ENCODE measurements at places on chromosomes 13 and 19. TPM values are rescaled to one million over a fixed set of nuclear protein-coding genes. Genes with fewer than 3 reads are reported as not detected.

DNA sequence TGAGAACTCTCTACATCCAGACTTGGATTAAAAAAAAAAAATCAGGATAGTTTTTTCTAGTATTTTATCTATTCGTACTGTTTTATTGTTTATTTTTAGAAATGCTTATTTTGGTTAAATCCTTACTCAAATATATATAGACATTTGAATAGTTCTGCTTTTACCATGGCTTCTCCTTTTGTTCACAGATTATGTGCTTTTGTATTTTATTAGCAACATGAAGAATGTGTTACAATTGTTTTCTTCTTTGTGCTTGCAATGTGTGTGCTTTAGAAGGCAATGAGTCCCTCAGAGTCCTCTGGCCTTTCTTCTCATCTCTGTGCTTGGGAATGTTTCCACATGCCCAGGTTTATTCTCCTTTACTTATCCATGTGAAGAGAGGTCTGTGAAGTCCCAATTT lies 324.0 kb downstream of the KCNRG start:
- no peaks in the 10 kb centered on the region for H3K4me1 ChIP-seq
- no peaks in the 10 kb centered on the region for H3K36me3 ChIP-seq
- no peaks in the 10 kb centered on the region for H3K27me3 ChIP-seq
- no peak for DNase-seq

DNA sequence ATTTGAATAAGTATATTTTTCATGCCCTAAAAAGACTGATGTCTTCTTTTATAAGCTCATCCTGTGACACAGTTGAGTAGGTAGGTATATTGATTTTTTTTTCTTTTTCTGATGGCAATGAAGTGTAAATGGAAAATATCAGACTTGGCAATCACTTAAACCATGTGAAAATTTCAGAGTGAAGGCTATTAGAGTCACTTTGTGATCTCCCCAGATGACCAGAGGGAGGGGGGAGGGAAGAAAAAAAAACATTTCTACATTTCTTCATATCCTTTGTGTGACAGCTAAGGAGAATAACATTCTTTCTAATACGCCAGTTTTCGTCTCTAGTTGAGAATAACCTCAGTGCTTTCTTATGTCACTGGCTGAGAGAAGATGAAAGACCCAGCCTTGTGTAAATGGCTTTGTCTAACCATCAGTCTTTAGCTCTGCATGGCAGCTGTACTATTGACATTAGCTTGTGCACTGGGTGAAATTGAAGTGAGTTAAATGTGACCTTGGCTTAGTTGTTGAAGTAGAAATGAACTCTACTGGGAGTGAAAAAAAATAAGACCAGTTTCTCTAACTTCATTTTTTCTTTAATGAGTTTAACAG lies 332.1 kb upstream of the DACH1 start:
- H3K4me1 ChIP-seq, result no peaks in the 10 kb centered on the region
- H3K27me3 ChIP-seq, result no peaks in the 10 kb centered on the region
- no peak overlapping the region for H3K4me3 ChIP-seq
- DNase-seq, result no peak

DNA sequence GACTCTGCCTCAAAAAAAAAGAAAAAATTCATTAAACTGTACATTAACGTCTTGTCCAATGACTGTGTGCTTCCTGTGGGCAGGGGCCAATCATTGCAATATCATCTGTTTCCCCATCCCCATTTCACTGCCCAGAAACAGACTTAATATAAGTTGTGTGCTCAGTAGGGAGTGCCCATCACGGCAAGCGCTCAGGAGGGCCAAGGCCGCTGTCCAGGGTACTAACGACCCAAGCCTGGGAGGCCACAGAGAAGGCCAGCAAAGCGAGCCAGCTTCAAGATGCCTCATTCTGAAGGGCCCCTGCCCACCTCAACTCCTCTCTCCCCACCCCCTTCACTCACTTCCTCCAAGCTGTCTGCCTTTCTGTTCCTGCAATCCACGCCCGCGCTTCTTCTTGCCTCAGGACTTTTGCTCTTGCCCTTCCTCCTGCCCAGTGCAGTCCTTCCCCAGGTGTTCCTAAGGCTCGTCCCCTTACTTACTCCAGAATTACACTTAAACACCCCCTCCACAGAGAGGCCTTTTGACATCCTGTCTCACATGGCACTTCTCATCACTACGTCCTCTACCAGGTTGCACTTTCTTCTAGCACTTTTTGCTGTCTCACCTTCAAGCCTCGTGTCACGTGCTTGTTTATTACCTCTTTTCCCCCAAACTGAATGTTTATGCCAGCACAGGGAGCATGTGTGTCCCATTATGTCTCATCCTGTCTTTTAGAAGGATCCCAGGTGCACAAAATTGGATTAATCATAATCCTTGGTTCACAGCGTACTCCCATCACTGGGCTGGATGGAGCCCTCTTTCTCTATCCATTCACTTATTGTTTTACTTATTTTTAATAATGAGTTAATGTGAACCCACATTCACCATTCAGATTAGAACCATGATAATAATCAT lies 11.3 kb upstream of the POU2F2 start:
- H3K4me1 ChIP-seq, result no peaks in the 10 kb centered on the region
- H3K36me3 ChIP-seq, result no peaks in the 10 kb centered on the region
- no peak overlapping the region for H3K4me3 ChIP-seq
- H3K27me3 ChIP-seq, result no peaks in the 10 kb centered on the region
- no peak for DNase-seq

DNA sequence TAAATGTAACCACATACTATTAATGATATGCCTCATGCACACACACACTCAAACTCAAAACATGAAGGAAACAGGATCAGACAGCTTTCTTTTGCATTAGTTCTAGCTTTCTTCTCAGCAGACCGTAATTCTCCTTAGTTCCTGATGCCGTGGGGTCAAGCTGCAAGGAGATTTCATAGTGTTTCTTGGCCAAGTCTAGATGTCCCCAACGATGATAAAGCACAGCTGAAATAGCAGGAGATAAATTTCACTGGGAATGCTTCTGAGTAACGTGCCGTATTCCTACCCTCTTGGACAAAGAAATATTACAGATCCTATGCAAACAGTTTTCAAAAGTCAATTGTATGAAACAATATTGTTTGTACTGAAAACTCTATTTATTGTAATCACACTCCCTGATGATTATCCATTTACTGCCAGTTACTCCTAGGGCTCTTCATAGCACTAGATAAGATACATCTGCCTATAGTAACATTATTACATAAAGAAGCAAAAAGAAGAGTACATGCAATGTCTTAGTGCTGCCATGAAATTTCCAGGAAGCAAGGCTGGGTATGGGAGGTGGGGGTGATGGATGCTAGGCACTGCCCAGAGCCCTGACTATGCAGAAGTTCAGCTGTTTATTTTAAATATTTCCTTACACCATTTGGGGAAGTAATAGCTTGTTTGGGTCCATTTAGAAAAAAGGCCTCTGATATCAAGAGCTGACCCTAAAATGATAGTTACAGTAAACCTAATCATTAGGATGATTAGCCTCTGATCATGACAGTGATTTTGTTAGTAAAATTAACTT lies 16.5 kb upstream of the GGACT start:
- H3K4me3 ChIP-seq, result no peak overlapping the region
- no peaks in the 10 kb centered on the region for H3K27me3 ChIP-seq
- no peak overlapping the region for H3K27ac ChIP-seq
- H3K36me3 ChIP-seq, result no peaks in the 10 kb centered on the region
- H3K4me1 ChIP-seq, result no peaks in the 10 kb centered on the region
- no peak for DNase-seq

GRCh38 chr13:32008518-32009175 lies 22.9 kb upstream of the FRY start:
- H3K36me3 ChIP-seq, result no peaks in the 10 kb centered on the region
- H3K4me3 ChIP-seq, result no peak overlapping the region
- DNase-seq, result no peak
- H3K27me3 ChIP-seq, result no peaks in the 10 kb centered on the region
- no peak overlapping the region for H3K27ac ChIP-seq
- peaks cover 12% of the 10 kb centered on the region for H3K4me1 ChIP-seq

GRCh38 chr13:59734393-59734792 lies 429.3 kb downstream of the DIAPH3 start:
- H3K27me3 ChIP-seq, result no peaks in the 10 kb centered on the region
- H3K27ac ChIP-seq, result no peak overlapping the region

- no peak overlapping the region for H3K27ac ChIP-seq
- no peak overlapping the region for H3K4me3 ChIP-seq
- DNase-seq, result no peak
- no peaks in the 10 kb centered on the region for H3K27me3 ChIP-seq
- no peaks in the 10 kb centered on the region for H3K4me1 ChIP-seq
These were observed 29.9 kb upstream of the CEBPA start for GRCh38 chr19:33332248-33332647.

DNA sequence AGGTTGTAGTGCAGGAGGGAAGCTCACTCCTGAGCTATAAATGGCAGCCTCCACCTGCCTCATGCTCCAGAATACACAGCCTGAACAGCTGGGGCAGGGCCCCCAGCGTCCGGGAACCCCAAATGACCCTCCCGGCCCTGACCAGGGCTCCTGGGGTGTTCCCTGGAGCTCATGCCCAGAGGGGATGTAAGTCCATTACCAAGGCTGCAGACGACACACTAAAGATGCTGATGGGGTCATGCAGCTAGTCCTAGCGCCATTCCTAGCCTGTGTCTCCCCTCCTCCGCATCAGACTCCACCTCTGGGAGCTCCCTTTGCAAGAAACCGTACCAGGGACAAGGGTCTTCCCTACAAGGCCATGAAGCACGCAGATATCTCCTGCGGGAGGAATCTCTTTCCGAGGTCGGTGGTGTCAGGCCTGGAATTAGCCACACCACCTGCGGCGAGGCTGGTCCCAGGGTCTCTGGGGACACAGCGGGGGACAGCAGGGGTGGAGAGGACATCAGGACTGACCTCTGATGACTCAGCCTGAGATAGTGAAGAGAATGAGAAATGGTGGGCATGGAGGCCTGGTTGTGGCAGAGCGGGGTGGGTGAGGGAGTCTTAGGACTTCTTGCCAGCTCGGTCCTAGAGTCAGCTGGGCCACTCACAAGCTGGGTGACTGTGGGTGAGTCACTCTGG lies 11.9 kb upstream of the TPM4 start:
- H3K27ac ChIP-seq, result no peak overlapping the region
- no peaks in the 10 kb centered on the region for H3K4me1 ChIP-seq
- no peak overlapping the region for H3K4me3 ChIP-seq
- no peaks in the 10 kb centered on the region for H3K27me3 ChIP-seq
- H3K36me3 ChIP-seq, result no peaks in the 10 kb centered on the region
- DNase-seq, result no peak

- no peak overlapping the region for H3K27ac ChIP-seq
- no peak for DNase-seq
- H3K36me3 ChIP-seq, result no peaks in the 10 kb centered on the region
- H3K4me3 ChIP-seq, result no peak overlapping the region
- H3K4me1 ChIP-seq, result no peaks in the 10 kb centered on the region
These were observed 181.5 kb downstream of the USP12 start for GRCh38 chr13:26989957-26990713.

GRCh38 chr13:110250258-110250891 lies 56.6 kb downstream of the COL4A1 start:
- no peak overlapping the region for H3K27ac ChIP-seq
- H3K36me3 ChIP-seq, result no peaks in the 10 kb centered on the region
- DNase-seq, result no peak
- no peaks in the 10 kb centered on the region for H3K27me3 ChIP-seq
- H3K4me1 ChIP-seq, result no peaks in the 10 kb centered on the region
- H3K4me3 ChIP-seq, result no peak overlapping the region

DNA sequence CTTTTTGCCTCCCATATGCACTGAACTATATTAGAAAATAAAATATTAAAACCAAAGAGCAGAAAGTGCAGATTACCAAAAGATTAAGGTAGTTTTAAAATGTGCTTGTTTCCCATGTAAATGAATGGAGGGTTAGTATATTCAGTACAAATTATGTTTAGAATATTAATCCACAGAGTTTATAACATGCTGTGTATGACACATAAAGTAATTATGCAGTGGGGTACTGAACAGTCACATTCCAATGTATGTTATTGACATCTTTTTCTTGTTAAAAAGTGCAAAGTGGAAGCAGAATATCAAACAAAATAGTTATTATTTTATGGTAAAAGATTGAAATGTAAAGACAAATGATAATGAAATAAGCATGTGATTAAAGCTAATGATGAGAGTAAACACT lies 79.3 kb downstream of the GPC6 start:
- H3K27ac ChIP-seq, result no peak overlapping the region
- H3K4me1 ChIP-seq, result no peaks in the 10 kb centered on the region
- H3K27me3 ChIP-seq, result no peaks in the 10 kb centered on the region
- DNase-seq, result no peak
- H3K36me3 ChIP-seq, result no peaks in the 10 kb centered on the region
- H3K4me3 ChIP-seq, result no peak overlapping the region

- H3K27me3 ChIP-seq, result no peaks in the 10 kb centered on the region
These were observed 4.2 kb downstream of the MISP start for GRCh38 chr19:755063-755462.

GRCh38 chr13:85543144-85543543 lies 256.1 kb downstream of the SLITRK6 start:
- no peak overlapping the region for H3K4me3 ChIP-seq
- H3K36me3 ChIP-seq, result no peaks in the 10 kb centered on the region
- DNase-seq, result no peak
- H3K27ac ChIP-seq, result no peak overlapping the region
- no peaks in the 10 kb centered on the region for H3K27me3 ChIP-seq
- H3K4me1 ChIP-seq, result no peaks in the 10 kb centered on the region

- H3K4me1 ChIP-seq, result no peaks in the 10 kb centered on the region
- no peaks in the 10 kb centered on the region for H3K27me3 ChIP-seq
- H3K4me3 ChIP-seq, result peak overlapping the region; percentile 42
- H3K36me3 ChIP-seq, result no peaks in the 10 kb centered on the region
- DNase-seq, result no peak
- peak overlapping the region; percentile 70 for H3K27ac ChIP-seq
These were observed 57.7 kb downstream of the ZNF568 start for GRCh38 chr19:36973844-36974195.

DNA sequence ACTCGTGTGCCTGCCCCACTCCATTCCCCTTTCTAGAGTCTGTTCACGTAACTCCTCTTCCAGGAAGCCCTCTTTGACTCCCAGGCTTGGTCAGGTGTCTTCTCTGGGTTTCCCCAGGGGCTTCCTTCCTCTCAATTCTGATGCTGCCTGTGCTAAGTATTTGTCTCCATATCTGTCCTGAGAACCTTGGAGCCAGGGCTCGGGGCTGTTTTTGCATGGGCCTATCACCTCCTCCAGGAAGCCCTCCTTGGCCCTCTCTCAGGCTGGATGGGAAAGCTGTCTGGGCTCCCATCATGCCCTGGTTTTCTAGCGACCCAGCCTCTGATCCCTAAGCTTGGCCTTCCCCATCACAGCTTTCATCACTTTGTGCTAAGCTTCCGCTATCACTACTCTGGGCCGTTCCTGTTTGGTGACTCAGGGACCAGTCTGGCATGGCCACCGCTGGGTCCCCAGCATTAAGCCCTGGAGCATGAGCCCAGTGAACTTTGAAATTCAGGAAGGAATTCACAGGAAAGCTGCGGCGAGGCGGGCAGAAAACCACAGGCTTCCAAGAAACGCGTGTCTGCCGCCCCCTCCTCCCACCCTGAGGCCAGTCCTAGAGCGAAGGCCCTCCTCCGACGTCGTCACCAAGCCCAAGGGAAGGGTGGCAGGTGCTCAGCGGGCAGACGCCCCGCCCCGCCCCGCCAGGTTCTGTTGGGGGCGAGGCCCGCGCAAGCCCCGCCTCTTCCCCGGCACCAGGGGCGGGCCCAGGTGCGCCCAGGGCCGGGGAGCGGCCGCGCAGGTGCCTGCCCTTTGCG lies 486 bp upstream of the SPINT2 start:
- no peak overlapping the region for H3K4me3 ChIP-seq
- DNase-seq, result peak; percentile 98
- peak overlapping the region; percentile 90 for H3K27ac ChIP-seq
- H3K4me1 ChIP-seq, result peaks cover 17% of the 10 kb centered on the region

The LIM2 gene
- not detected for total RNA-seq

The ZNF66 gene
- 2.8 TPM for total RNA-seq

The ZNF813 gene
- 2.6 TPM for total RNA-seq

The MAP2K7 gene
- total RNA-seq, result 13.9 TPM

The KCNN4 gene
- 0.46 TPM for total RNA-seq

The LRRC8E gene
- total RNA-seq, result 6.1 TPM
